ENCODE measurements at places on chromosomes 1 and 21.

GRCh38 chr1:200279810-200280411 is 129.9 kb downstream of the ZNF281 start:
- peak; percentile 37 for DNase-seq

DNA sequence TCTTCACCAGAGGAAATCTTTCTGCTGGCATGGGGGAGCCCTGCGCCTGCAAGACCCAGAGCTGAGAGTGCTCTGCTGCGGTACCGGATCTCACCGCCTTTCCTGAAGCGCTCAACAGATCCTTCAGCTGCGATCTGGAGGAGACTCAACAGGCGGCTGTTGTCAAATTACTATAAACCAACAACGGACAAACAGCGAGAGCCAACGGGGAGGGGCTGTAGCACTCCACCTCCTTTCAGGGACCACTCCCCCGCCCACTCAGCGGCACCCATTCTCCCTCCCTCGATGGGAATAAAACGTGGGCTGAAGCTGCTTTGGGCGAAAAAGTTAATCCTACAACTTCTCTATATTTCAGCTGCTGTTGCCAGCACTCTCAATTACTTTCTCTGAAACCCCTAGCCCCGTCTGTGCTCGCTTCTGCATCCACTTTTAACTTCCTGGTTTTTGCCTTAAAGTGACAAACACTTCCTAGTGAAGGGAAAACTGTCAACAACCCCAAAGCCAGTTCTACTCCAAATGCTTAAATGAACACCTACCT is at the start of gene FMO5:
Gene FMO5 (minus strand): TSS at position 147 of the 538 bp plus-strand sequence. CDS start 310 bp downstream, outside the sequence.
- DNase-seq = peak; percentile 49

DNA sequence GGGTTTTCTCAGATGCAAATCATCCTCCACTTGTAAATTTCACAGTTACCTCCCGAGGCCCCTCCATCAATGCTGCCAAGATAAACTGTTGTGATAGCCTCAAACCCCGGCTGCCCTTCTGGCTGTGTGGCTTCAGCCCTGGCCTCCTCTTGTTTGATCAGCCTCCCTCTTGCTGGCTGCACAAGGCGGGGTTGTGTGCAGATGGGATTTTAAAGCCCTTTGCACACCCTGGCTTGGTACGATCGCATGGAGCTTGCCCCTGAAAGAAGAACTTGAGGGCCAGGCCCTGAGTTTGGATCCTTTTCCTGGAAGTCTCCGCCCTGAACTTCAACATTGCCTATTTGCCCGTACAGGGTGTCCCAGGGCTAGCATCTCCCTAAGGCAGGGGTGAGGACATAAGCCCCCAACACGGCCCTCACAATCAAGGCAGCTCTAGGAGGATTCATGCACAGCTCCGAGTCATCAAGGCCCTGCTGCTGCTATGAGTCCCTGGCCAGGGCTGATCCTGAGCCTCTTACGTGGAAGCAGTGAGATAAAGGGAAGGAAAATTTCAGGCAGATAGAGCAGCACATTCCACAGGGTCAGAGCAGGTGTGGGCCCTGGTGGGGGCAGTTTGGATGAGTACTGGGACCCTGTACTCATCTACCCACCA is 181.2 kb upstream of the VAMP3 start:
- DNase-seq = no peak

DNA sequence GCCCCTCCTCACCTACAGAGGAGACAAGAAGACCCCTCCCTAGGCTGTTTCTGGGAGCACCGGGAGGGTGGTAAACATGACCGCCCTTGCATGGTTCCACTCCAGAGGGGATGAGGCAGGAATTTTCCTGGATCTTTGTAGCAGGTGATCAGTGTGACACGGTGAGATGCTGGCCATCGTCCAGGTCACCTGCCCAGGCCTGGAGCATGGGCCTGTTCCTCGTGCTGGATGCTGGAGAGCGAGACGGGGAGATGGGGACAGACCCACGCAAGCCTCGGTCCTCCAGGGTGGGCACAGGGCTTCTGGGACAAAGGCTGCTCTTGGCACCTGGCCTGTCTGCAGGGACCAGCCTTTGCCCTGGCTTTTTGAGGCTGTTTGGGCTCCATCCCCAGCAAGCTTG is 46.2 kb downstream of the DMRTB1 start:
- no peak for DNase-seq

- DNase-seq = no peak
Measured at GRCh38 chr1:54326543-54327385, 79.4 kb downstream of the SSBP3 start.

GRCh38 chr1:30743584-30744059 is 14.0 kb downstream of the LAPTM5 start:
- peak; percentile 67 for DNase-seq

GRCh38 chr1:201229771-201230635 is 39.4 kb downstream of the IGFN1 start:
- no peak for DNase-seq

- DNase-seq = no peak
Measured at GRCh38 chr1:236059011-236059410, 5.9 kb downstream of the NID1 start.

GRCh38 chr1:19209439-19209989 is 552 bp downstream of the UBR4 start:
- DNase-seq = peak; percentile 82

DNA sequence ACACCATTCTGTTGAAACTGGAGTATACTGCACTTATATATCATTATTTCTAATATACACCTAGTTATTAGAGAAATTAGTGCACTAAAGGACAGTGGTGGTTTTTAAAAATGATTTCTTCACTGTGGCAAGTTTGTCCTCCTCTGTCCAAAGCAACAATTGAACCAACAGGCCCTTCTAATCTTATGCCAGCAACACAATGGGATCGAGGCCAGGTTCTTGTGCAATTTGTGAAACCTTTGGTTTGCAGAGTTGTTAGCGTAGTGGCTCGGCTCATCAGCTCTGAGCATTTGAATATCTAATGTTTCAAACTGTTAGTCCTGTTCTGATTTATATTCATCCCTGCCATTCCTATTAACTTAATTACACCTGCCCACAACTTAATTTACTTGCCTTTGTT is 9.9 kb upstream of the LRRC39 start:
- DNase-seq = no peak

GRCh38 chr1:172172352-172172831 is 248.1 kb upstream of the C1orf105 start:
- no peak for DNase-seq

DNA sequence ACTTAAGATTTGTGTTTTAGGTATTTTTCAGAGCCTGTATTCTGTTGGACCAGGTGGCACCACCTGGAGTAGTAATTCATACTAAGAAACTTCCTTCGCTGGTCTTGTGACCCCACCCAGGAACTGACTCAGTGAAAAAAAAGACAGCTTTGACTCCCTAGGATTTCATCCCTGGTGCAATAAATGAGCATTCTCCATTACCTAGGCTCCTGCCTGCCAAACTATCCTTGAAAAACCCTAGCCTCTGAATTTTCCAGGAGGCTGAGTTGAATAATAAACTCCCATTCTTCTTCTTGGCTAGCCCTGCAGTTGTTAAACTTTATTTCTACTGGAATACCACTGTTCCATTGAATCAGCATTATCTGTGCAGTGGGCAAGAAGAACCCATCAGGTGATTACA is 10.6 kb upstream of the RGS18 start:
- DNase-seq = no peak

DNA sequence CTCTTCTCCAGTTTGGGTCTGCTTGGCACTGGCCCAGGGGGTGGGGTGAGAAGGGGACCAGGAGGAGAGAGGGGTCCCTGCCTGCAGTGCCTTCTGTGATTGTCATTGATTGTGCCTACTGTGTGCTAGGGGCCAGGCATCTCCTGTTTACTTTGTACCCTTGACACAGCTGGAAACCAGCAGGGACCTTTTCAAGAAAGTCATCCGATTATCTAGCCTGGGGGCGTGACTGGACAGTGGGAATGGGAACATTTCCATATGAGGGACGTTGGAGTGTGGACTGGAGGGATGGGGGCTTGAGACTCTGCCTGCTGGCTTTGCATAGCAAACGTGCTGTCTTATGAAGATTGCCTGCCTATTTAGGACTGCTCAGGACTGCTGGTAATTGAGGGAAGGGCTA is 19.8 kb upstream of the DMBX1 start:
- DNase-seq = no peak

- no peak for DNase-seq
Measured at GRCh38 chr1:1230656-1231399, 973 bp downstream of the SDF4 start.

- no peak for DNase-seq
Measured at GRCh38 chr1:60963167-60963940, 119.0 kb upstream of the NFIA start.

- no peak for DNase-seq
Measured at GRCh38 chr1:109874445-109874844, 36.2 kb upstream of the CSF1 start.

- no peak for DNase-seq
Measured at GRCh38 chr1:7912145-7912544, 28.5 kb downstream of the TNFRSF9 start.

DNA sequence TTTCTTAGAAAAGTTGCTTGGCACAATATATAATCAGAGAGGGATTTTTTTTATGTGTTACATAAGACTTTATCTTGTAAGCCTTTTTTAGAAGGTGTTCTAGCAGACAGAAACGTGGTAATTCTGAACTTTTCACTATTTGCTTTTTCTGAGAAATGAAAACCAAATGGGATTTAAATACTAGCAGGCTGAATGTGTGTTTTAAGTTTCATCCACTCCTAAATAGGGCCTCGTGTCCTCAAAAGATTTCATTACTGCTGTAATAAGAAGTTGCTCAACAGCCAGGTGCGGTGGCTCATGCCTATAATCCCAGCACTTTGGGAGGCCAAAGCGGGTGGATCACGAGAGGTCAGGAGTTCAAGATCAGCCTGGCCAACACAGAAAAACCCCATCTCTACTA is 44.7 kb upstream of the FMO2 start:
- no peak for DNase-seq

DNA sequence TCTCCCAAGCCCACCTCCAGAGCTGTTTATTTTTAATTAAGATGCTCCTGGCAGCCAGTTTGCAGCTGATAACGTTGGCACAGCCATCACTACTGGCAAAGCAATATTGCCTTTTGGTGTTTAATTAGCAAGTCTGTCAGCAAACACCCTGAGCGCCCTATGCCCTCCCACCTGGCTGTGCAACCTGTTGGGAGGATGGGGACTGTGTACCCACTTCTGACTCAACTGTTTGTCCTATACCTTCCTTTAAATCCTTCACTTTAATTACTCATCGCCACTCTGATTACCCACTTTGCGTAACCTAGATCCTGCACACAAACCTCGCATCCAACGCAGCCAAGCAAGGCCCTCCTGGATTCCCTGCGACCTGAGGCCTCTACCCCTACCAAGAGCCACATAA is 67.1 kb downstream of the BCAR3 start:
- DNase-seq = no peak

DNA sequence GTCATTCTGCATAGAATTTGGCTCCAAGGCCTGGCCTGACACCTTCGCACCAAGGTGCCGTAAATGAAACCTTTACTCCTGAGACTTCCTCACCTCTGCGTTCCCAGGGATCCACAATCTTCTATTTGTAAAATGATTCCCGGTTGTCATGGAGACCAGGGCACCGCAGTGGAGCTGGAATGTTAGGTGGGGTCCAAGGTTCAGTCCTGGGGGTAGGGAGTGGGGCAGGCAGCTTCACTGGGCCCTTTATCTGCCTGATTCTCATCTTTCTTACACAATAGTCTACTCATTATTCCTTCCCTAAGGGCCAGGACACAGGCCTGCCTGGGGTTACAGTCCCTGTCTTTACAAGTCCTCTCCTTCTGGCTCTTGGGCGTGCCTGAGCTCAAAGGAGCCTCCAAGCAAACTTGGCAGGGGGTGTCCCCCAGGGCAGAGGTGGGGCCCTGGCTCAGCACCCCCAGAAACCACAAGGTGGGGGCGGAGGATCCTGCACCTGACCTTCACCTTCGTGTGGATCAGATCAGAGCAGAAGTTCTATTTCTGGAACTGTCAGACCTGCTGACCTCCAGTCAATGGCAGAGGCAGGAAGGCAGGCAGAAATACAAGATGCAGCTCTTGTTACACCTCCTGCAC is 51.1 kb downstream of the RIPK4 start:
- DNase-seq = no peak

DNA sequence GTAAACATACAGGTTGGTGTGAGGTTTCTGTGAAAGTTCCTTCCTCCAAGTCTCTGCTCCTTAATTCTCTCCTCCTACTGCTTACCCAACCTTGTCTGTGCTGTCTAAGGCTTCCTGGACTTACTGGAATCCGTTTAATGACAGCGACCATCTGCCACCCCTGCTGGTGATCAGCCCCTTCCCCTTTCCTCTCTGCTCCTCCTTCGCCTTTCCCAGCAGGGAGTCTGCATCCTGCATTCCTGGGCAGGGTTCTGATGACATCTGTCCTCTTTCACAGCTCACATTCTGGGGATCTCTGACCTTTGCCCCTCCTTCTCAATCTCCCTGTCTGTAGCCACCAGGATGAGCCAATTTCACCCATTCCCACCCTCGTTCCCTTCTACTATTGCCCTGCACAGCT is 66.5 kb downstream of the KIRREL1 start:
- DNase-seq = no peak

- DNase-seq = no peak
Measured at GRCh38 chr1:86618358-86618757, 71.5 kb downstream of the CLCA4 start.

- no peak for DNase-seq
Measured at GRCh38 chr1:184582411-184582810, 172.2 kb downstream of the EDEM3 start.

DNA sequence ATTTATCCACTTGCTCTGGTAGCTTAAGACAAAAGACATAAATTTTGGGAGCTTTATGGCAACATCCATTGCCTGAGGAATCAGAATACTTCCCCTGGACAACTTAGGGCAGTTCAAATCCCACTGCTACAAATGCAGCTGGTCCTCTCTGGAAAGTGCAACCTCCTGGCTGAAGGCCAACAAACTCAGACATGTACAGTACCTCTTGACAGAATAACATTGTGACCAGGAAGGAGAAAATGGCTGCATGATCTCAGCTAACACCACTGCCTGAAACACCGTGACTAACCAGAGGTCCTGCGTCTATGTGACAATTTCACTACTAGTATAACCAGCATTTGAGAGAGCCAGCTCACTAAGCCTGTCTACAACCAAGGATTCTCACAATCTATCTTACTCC is 218.9 kb downstream of the CRB1 start:
- no peak for DNase-seq

DNA sequence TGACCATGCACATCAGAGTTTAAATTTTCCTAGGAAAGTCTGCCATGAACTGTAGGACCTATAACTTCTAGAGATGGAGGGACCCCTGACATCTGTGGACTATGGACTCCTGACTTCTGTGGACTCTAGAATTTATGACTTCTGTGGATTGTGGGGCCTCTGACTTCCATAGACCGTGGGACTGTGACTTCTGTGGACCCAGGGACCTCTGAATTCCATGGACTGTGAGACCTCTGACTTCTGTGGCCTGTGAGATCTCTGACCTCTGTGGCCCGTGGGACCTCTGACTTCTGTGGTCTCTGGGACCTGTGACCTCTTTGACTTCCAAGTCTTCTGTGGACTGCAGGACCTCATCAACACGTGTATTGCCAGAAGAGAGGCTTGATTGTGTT is 36.7 kb downstream of the PEX14 start:
- DNase-seq = no peak

GRCh38 chr1:19013826-19014548 is 57.5 kb upstream of the IFFO2 start:
- DNase-seq = no peak

- DNase-seq = no peak
Measured at GRCh38 chr21:36889401-36889800, 77.1 kb downstream of the HLCS start.

GRCh38 chr1:116064616-116065015 is 46.6 kb upstream of the MAB21L3 start:
- no peak for DNase-seq
